ENCODE measurements at places on chromosomes 5 and 9.

DNA sequence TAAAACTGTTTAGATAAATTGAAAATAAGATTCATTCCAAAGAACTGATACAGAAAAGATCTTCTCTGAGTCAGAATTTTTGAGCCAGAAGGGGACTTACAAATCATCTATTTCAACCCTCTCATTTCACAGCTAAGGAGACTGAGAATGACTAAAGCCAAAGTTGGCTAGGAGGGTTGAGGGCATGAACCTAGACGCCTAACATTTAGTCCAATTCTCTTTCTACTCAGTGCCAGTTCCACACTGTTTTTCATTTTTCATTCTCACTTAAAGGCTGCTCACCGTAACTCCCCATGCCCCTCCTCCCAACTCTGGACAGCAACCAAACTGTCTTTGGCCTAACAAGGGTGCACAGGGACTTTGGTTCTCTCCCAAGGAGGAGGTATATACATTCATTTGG lies 364.0 kb downstream of the NDUFS4 start:
- no peak for DNase-seq

DNA sequence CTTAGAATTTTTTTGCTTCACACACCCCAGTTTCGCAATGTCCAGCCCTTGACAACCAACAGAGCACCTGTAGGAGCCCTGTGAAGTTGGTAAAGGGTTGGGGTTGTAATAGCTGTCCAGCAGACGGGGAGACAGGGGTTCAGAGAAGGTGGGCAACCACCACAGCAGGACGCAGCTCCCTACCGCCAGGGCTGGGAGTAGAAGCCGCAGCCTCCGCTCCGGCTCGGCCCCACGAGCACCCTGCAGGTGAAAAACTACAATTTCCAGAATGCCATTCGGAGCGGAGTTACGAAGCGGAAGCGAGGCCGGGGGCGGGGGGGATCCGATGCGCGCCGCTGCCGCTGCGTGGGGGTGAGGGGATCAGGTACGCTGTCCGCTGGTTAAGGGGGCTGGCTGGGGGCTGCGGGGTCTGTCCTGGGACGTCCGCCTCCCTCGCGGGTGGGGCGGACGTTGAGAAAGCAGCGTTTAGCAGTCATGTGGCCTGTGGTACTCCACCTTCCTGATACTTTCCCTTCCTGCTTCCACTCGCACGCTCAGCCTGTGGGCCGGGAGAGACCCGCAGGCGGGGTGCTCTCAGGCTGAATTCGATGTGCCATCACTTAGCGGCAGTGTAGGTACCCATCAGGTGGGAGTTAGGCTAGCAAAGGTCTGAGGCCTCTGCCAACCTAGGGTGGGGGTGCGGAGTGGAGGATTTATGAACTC lies at the start of gene TRMT10B:
Gene TRMT10B, plus strand, starts transcription at position 317 of the 702 bp plus-strand sequence. CDS start 8,127 bp downstream, outside the sequence.
- peak; percentile 33 for DNase-seq

GRCh38 chr5:1647580-1647979 lies 123.8 kb upstream of the LPCAT1 start:
- no peak for DNase-seq

DNA sequence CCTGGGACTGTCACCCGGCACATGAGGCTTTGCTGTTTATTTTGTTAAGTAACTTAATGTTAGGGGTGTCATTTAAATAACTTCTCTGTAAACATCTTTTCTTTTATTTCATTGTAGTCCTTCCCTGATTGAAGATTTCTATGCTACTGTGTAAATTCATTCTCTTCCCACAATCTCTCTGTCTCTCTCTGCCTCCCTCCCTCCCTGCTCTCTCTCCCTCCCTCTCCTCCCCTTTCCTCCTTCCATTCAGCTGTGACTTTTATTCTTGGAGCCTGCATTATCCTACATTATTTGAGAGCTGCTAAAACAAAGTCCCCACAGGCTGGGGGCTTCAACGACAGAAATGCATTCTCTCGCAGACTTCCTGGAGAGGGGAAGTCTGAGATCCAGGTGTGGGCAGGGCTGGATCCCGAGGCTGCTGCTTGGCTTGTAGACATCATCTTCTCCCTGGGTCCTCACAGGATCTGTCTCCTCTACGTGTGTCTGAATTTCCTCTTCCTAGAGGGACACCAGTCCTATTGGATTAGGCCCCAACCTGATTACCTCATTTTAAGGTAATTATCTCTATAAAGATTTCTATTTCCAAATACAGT lies 18.4 kb downstream of the UBE2QL1 start:
- DNase-seq = no peak

DNA sequence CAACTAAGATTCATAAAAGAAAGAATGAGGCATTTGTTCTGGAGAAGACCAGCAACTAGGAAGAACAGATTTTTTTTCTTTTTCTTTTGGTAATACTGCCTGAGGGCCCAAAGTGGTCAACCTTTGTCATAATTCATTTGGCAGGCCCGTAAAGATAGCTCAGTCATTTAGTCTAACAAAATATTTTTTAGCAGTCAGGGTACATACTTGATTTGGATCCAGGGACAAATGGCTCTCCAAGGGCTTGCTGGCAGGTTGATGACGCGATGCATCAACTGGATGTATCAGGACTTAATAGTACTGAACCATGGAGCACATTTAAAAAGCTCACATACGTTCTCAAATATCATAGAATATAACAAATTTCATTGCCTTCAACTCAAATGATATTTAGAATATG lies 203.4 kb upstream of the ZNF608 start:
- no peak for DNase-seq

DNA sequence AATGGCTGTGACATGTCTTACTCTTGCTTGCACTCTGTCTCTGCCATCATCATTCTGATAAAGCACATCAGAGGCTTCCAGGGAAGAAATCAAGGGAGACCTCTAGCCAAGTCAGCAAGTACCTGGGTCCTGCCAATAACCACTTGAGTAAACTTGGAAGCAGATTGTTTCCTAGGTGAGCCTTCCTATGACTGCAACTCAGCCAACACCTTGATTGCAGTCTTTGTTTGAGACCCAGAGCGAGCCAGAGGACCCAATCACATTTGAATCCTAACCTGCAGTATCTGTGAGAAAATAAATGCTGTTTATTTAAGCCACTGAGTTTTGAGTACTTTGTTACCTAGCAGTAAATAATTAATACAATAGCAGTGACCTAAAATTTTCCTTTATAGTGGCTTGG lies 356.8 kb upstream of the CHD1 start:
- DNase-seq = no peak

GRCh38 chr5:127885176-127885575 lies 182.0 kb downstream of the CCDC192 start:
- DNase-seq = no peak

- DNase-seq = no peak
These were observed 57.7 kb downstream of the LMX1B start for GRCh38 chr9:126671381-126671831.

- DNase-seq = no peak
These were observed 73.3 kb downstream of the SNX18 start for GRCh38 chr5:54590824-54591223.

DNA sequence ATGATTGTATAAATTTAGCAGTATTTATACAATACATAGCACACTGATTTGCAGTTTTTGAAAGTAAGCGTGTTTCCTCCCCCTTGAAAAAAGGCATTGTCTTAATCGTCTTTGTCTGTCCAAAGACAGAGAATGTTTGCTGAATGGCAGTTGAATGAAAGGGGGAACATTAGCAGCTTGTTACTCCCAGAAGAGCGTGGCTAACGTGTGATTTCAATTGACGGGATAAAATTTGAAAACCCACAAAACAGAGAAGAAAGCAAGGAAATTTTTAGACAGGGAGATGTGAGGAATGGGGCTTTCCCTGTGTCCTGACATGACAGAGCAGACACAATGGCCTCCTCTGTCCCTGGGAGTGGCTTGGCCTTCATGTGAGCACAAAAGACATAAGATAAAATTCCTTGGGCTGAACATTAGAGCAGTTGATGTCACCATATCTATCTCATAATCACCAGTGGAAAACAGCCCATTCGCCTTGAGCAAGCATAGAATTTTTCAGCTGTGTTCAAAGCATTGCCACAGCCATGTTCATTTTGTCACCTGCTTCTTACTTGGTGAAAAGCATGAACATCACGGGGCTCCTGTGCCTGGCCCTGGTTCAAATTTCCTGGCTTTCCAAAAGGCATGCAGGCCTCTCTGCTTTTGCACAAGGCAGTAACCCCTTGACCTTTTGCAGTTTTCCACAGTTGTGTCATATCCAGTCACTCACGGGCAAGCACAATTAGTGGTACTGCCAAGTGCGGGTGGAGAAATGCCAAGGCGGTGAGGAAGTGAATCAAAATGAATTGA lies 126.9 kb downstream of the TLE1 start:
- DNase-seq = peak; percentile 83

DNA sequence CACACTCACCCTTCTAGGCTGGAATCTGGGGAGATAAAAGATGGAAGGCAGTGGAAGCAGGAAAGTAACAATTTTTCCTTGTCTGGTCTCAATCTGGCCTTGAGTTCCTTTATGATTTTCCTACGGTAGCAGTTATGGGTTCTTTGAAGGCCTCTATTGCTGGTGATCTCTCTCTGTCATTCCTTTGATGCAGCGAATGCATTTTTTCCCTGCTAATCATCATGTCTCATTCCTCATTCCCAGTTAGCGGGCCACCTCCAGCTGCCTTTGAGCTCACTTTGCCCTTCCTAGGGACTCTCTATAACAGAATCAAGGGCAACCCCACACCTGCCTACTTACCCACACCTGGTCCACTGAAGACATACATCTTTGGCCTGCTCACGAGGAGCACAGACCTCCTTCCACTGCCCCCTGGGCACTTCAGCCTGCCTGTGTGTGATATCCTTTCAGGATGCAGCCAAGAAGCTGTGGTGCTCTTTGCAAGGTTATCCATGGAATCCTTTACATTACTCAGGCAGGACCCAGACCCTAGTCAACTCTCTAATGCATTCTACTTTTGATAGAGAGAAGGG lies 191.7 kb downstream of the DRD1 start:
- DNase-seq = no peak

DNA sequence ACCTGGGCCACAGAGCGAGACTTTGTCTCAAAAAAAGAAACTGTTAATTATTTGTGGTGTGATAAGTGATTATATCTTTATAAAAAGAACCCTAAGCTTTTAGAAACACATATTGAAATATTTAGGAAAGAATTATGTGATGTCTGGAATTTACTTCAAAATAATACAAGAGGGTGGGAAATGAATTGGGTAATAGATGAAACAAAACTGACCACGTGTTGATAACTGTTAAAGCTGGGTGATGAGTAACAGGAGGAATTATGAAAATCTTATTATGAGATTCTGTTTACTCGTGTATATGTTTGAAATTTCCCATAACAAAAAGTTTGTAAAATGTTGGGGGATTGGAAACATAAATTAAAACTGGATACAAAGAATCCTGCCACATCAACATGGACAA lies 33.0 kb upstream of the PPP2CA start:
- no peak for DNase-seq

GRCh38 chr5:7087719-7088297 lies 308.1 kb upstream of the ADCY2 start:
- no peak for DNase-seq

DNA sequence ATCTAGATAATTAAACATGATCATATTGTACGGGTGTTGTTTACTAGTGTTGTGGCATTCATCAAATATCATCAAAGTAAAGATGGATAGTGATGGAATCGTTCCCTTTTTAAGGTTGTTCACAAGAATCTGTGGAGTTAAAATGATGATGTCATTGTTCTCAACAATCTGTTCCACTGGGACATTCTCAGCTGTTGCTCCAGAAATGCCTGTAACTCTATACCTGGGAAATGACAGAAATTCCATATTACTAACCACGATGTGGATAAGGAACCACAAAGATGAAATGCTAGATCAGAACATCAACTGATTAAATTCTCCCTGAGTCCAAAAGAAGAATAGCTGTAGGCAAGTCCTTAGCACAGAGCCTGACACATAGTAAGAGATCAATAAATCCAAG lies 38.0 kb downstream of the RIGI start:
- DNase-seq = no peak

DNA sequence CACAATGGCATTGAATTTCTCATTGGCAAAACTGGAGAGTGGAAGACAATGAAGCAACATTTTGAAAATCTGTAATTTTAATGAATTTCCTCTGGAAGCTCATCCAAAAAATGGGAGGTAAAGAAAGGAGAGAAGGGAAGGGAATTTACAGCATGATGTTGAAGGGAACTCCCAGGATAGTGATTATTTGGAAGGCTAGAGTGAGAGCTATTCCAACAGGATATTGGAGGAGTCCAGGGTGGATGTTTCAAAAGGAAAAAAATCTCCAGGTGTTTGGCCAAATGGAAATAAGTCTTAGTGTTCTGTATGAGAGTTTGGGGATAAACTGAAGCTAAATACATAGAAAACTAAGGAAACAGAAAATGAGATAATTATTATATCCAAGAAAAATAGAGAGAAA lies 106.2 kb downstream of the IZUMO3 start:
- DNase-seq = no peak

DNA sequence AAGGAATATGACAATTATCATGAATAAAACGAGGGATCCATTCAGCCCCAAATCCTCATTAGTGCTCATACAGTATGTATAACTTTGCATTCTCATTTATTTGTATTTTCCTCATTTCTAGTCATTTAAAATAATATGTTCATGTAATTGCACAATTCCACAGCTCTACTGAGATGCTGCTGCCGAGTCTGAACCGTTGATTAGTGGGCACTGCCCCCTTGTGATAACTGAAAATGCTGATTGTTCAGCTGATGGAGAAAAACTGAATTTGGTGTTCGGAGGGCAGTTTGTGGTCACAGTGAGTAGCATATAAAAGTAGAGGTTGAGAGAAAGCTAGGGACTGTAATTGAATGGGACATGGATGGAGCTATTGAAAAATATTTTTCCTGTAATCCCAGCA lies 12.2 kb upstream of the GPR151 start:
- no peak for DNase-seq

GRCh38 chr9:12696931-12697622 lies 3.9 kb downstream of the TYRP1 start:
- DNase-seq = no peak

GRCh38 chr5:38883842-38884241 lies 38.0 kb downstream of the OSMR start:
- no peak for DNase-seq

DNA sequence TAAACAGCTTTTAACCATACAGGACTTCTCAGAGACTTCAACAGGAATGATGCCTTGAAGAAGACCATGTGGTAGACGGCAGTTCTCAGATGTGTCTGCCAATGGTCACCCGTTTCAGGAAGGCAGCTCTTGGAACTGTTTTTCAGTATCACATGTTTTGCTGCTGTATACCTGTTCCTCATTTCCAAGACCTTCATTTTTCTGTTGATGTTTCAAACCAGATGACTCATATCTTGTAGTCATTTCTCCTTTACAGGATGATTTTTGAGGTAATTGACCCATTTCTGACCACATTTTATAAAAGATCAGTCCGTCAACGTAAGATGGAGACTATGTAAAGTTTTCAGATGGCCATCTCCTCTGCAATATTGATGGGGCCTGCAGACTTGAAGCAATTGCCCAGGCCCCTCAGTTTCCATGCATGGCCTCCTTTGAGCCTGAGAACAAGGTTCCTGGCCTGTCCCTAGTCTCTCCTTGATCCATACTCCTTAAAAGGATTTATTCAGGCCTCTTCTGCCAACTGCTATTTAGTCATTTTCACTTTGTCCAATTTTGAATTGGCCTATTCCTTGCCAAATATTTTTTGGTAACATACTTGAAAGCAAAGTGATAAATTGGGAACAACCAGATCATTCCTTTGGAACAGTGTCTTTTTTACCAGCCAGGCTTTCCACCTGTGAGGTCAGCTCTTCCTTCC lies 128.6 kb downstream of the PDZD2 start:
- DNase-seq = no peak
